ENCODE measurements at places on chromosomes 4 and X.
A peak's percentile ranks its signal among the peaks of the same experiment; 100 is the strongest.

DNA sequence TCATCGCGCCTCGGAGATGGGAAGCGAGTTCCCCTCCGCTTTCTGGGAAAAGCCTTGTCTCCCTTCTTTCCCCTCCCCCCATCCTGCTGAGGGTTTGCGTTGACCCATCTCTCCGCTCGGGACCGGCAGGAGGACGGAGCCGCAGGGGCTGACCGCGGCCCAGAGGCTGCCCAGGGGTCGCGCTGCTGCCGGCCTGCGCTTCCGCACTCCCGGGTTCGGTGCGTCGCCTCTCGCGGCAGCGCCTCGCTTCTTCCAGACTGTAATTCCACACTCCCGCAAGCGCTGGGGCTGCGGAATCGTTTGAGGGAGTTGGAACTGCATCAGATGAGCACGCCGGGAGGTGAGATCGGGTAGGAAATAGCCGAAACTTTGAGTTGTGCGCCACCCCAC lies 88.3 kb downstream of the BCOR start:
- DNase-seq, result no peak

GRCh38 chrX:70504772-70505450 lies 60.3 kb downstream of the DLG3 start:
- no peak for DNase-seq

- no peak for DNase-seq
Measured at GRCh38 chrX:112735147-112735546, 55.4 kb upstream of the LHFPL1 start.

DNA sequence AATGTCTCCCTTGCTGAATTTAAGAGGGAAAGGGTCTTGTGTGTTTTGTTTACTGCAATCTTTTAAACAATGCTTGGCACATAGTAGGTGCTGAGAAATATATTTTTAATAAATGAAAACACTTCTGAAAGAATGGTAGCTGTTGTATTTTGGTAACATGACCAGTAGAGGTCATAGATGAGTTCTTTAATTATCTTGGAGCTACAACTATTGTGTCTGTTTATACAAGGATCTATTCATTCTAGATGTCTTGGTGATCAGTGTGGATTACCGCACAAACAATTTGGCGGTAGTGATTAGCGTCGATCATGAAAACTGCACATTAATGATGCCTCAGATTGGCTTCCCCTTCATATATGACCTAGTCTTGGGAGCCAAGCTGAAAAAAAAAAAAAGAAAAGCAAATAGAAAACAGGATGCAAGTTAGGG lies 21.4 kb upstream of the SCRG1 start:
- peak; percentile 26 for DNase-seq
